ENCODE measurements at places on chromosomes 16 and 17. TPM values are rescaled to one million over a fixed set of nuclear protein-coding genes. Genes with fewer than 3 reads are reported as not detected.

- no peak for DNase-seq
Measured at GRCh38 chr16:55426865-55427484, 52.0 kb upstream of the MMP2 start.

The MRC2 gene
- total RNA-seq = 23.0 TPM

DNA sequence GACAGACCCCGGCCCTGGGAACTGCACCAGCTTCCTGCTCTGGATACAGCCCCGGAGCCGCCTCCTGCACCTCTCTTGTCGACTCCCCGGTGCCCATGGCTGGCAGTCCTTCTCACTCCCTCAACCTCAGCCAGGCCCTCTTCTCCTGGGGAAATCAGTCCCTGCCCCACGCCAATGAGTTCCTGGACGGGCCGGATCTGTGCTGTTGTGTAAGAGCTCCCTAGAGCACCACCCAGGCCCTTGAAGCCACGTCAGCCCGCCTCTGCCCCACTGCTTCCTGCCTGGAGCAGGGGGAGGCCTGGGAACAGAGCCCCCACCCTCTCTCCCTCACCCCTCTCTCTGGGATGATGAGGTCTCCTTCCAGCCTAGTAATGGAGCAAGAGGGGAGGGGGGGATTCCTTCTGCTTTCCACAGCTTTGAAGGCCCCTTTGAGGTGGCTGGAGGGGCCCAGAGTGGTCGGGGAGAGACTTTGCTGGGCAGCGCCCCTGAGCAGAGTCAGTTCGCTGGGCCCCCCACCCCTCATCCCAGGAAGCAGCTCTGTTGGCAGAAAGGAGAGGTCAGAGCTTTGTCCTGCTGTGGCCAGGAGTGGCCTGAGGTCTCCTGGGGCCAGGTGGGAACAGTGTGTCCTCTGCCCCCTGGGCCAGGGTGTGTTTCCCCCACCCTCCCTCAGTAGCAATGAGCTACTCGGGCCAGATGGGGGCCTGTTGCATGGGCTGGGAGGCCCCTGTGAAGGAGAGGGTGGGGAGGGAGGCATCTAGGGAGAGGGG lies 3.8 kb downstream of the PRR29 start:
- DNase-seq = peak; percentile 65

DNA sequence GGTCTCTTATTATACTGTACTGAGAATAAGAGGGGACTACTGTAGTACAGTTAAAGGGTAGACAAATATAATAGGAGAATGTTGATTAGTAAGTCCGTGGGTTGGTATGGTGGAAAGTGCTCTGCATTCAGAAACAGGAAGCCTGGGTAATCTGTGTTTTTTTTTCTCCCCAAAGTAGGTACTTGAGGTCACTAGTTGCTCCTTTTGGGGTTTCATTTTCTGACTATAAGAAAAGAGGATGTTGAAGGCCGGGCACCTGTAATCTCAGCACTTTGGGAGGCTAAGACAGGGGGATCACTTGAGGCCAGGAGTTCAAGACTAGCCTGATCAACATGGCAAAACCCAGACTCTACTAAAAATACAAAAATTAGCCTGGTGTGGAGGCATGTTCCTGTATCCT lies 42.0 kb upstream of the MMD start:
- DNase-seq = no peak

The ARHGDIG gene
- total RNA-seq = 9.3 TPM

DNA sequence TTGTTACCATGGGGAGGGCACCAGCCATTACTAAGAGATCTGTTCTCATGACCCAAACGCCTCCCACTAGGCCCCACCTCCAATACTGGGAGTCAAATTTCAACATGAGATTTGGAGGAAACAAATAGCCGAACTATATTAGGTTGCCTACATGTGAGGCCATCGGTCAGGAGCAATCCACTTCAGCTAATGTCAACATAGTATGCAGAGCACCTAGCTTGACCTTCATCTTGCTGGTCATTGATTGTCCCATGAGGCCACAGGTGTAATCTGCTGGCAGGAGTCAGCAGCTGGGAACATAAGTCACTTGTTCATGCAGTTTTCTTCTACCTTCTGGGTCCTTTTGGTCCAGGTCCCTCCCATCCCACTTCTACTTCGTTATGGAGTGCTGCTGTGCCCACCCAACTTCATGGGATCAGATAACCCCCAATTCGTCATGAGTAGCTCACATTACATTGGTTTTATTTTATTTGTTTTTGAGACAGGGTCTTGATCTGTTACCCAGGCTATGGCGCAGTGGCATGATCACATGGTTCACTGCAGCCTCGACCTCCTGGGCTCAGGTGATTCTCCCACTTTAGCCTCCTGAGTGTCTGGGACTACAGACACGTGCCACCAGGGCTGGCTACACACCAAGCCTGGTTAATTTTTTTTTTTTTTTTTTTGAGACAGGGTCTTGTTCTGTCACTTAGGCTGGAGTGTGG lies 5.9 kb upstream of the KPNA2 start:
- DNase-seq = no peak

DNA sequence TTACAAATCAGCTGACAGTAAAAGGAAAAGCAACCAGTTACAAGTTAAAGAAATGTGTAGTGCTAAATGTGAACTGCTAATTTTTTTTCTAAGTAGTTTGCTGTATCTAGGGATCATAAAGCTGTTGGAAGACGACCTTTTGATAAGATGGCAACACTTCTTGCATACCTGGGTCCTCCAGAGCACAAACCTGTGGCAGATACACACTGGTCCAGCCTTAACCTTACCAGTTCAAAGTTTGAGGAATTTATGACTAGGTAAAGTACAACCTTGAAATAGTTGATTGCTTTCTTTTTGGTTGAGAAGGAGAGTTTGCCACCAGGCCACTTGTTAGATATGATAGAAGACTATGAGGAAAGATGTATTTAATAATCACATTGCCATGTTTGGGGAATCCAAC lies 35.4 kb downstream of the OMG start:
- DNase-seq = no peak

- DNase-seq = no peak
Measured at GRCh38 chr17:60305141-60305540, 86.8 kb downstream of the USP32 start.

The CTRB2 gene
- total RNA-seq = not detected

DNA sequence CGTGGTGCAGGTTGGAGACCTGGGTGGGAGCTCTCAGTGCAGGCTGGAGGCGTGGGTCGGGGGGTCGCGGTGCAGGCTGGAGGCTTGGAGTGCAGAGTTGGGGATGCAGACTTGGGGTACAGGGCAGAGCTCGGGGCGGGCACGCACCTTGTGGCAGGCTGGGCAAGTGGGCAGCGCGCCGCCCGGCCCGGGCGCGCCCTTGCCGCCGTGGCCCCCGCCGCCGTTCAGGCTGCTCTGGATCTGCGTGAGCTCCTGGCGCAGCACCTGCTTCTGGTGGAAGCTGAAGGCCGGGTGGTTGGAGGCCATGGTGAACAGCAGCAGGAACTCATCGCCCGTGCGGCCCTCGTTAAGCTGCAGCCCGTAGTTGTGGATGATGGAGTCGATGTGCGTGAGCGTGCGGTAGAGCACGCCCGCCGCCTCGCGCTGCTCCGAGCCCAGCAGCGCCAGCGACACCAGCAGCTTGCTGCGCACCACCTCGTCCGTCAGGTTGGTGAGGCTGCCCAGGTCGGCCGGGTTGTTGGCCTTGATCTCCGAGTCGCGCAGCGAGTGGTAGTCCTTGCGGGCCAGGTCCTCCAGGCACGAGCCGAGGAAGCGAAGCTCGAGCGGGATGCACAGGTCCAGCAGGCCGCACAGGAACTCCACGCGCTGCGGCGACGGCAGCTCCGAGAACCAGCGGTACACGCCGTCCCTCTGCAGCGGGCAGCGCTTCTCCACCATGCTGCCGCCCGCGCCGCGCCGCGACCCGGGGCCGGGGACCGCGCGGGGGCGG lies 1.1 kb downstream of the ZCCHC14 start:
- peak; percentile 59 for DNase-seq

DNA sequence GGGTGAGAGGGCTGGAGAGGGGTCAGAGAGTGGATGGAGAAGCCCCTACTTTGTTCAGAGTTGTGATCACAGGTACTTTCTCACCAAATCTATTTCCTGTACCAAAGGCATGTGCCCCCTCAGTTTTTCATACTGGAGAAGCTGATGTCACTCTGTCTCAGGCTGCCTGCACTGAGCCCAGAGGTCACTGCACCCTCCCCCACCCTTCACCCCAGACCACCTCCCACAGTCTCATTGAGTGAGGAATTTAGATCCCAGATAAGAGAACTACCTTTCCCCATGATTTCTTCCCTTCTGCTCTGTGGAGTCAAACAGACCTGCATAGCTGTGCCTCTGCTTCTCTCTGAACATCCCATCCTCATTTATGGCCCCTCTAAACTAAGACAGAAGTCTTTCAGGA lies 140.0 kb upstream of the IRX6 start:
- DNase-seq = no peak

- no peak for DNase-seq
Measured at GRCh38 chr16:29899516-29900101, at the start of gene SEZ6L2. SEZ6L2 (minus strand) TSS chr16:29899550; CDS start chr16:29899019, 531 bp downstream.

The PRSS33 gene
- not detected for total RNA-seq

DNA sequence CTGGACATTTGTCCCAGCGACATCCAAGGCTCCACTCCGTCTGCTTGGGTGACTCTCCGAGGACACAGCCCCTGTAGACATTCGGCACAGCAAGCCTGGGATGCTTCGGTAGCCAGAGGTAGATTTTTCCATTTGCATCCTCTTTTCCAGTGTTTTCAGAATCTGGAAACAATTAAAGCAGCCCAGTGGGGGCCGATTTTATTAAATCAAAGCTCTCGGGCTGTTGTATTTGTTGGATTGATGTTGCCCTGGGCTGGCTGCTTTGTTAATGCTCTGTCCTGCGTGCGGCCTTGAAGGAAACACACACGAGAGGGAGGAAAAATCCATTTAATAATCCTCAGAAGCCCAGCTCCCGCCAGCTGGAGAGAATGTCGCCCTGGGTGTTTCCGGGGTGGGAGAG lies 158.1 kb upstream of the CIBAR2 start:
- no peak for DNase-seq

DNA sequence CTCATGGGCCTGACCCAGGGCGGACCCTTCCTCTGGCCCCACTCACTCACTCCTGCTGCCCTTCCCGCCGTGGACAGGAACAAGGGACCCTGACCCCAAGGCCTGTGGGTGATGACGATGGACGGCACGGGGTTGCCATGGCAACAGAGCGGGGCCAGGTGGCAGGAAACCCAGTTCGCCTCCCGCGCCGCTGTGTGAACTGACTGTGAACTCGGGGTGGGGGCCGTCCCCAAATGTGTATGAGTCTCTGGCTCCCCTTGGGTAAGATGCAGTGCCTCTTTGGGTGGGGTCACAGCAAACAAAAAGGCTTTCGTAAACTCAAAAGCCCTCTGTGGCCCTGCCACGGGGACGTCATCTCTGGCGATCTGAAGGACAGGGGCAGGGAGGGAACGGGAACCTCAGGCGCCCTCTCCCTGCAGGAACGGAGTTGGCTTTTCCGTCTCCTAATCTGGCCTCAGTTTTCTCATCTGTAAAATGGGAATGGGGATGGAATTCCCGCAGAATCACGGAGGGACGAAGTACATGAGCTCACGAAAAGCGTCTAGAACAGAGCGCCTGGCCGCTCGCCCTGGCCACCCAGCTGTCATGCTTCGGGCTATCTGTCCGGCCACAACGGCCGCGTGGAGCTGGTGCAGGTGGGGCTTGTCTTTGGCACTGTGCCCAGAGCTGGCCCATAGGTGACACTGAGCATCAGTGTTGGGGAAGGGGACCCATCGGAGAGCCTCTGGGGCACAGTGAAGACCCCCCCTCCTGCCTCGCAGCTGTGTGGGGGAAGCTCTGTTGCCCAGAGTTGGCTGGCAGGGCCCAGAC lies 44.9 kb upstream of the PABPN1L start:
- no peak for DNase-seq

- no peak for DNase-seq
Measured at GRCh38 chr17:42598905-42599304, 10.3 kb downstream of the RETREG3 start.

GRCh38 chr17:21125862-21126261 lies 902 bp upstream of the DHRS7B start:
- DNase-seq = no peak

The ZC3H7A gene
- 23.7 TPM for total RNA-seq

GRCh38 chr17:67400193-67400592 lies 23.1 kb downstream of the PITPNC1 start:
- DNase-seq = no peak

DNA sequence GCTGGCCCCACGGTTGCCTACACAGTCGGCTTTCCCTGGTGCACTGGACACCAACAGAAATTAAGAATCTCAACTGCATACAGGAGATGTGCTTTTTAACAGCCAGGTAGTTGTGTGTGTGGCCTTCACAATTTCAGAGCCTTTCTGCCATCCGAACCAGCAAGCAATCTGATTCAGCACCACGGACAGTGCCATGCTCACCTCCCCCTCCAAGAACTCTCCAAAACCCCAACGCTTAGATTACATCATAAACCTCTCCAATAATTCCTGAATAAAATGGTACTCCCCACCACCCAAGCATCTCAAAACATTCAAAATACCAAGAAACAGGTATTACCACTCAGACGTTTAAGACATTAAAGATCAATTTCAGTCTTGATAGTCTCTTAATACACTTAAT lies 31.8 kb downstream of the USP7 start:
- DNase-seq = peak; percentile 64

- DNase-seq = no peak
Measured at GRCh38 chr16:79885320-79885719, 284.8 kb upstream of the MAF start.

GRCh38 chr17:46911311-46911710 lies 11.6 kb upstream of the GOSR2 start:
- DNase-seq = no peak

- peak; percentile 90 for DNase-seq
Measured at GRCh38 chr17:40341808-40342503, 22.6 kb downstream of the GJD3 start.

DNA sequence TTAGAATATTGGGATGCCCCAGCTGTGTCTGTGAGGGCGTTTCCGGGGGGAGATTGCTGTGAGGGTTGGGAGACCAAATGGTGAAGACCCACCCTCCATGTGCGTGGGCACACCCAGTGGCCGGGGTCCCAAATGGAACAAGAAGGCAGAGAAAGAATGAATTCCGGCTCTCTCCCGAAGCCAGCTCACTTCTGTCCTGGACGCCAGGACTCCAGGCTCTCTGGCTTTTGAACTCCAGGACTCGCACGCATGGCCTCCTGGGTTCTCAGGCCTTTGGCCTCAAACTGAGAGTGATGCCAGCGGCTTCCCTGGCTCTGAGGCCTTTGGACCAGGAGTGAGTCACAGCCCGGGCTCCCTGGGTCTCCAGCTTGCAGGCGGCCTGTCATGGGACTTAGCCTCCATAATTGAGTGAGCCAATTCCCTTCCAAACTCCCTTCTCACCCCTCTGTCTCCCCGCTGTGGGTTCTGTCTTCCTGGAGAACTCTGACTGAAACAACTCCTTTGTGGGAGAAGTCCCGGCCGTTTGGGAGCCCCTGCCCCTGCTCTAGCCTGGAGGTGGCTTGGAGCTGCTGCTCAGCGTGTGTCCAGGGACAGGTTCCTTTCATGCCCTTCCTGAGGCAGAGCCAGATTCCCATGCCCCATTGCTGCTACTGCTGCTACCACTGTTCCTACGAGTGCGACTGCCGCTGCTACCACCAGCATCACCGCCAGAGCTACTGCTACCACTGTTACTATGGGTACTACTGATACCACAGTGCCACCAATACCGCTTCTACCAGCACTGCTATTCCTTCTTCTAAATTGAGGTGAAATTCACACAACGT lies 49.8 kb upstream of the CBX4 start:
- no peak for DNase-seq

Measured in Right ventricle myocardium superior (tissue), 1 donor.